SK-N-SH (cell line): ENCODE measurements at places on chromosomes 16 and 17. TPM values are rescaled to one million over a fixed set of nuclear protein-coding genes. Genes with fewer than 3 reads are reported as not detected.

- DNase-seq, result no peak
- H3K27me3 ChIP-seq, result no peaks in the 10 kb centered on the region
- no peaks in the 10 kb centered on the region for H3K36me3 ChIP-seq
Observed at GRCh38 chr16:24853169-24853824, 7.5 kb downstream of the SLC5A11 start.

Gene ABI3
- 2.8 and 4.7 TPM in 2 replicates for polyA plus RNA-seq

Gene HEATR9
- not detected in 2 replicates for polyA plus RNA-seq

Gene ASGR2
- polyA plus RNA-seq, result not detected in 2 replicates

DNA sequence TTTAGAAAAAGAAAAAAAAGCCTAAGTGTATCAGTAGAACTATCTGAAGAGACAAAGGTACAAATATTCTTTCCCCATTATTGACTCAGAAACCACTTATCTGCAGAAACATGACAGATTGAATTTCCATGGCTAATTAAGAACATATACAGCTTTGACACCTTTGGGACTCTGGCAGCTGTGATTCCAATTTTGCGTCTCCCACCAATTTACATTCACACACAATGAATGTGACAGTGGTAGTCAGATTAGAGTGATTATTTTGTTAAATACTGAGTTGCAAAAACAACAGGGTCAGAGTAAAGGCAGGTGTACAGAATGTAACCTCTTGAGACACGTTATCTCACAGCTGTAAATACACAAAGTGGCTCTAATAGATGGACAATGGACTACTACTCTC lies 5.3 kb upstream of the PPM1D start:
- H3K4me3 ChIP-seq, result no peak overlapping the region
- H3K27me3 ChIP-seq, result no peaks in the 10 kb centered on the region
- no peaks in the 10 kb centered on the region for H3K4me1 ChIP-seq
- H3K27ac ChIP-seq, result no peak overlapping the region
- no peak for DNase-seq

- no peaks in the 10 kb centered on the region for H3K27me3 ChIP-seq
- no peaks in the 10 kb centered on the region for H3K4me1 ChIP-seq
- no peak overlapping the region for H3K4me3 ChIP-seq
- DNase-seq, result no peak
- H3K27ac ChIP-seq, result no peak overlapping the region
- H3K36me3 ChIP-seq, result peaks cover 82% of the 10 kb centered on the region
Observed at GRCh38 chr16:30724641-30725417, 23.4 kb upstream of the PHKG2 start.

GRCh38 chr17:81043725-81044427 lies 8.9 kb downstream of the BAIAP2 start:
- no peaks in the 10 kb centered on the region for H3K27me3 ChIP-seq
- H3K36me3 ChIP-seq, result no peaks in the 10 kb centered on the region
- no peak overlapping the region for H3K27ac ChIP-seq
- H3K4me3 ChIP-seq, result no peak overlapping the region

DNA sequence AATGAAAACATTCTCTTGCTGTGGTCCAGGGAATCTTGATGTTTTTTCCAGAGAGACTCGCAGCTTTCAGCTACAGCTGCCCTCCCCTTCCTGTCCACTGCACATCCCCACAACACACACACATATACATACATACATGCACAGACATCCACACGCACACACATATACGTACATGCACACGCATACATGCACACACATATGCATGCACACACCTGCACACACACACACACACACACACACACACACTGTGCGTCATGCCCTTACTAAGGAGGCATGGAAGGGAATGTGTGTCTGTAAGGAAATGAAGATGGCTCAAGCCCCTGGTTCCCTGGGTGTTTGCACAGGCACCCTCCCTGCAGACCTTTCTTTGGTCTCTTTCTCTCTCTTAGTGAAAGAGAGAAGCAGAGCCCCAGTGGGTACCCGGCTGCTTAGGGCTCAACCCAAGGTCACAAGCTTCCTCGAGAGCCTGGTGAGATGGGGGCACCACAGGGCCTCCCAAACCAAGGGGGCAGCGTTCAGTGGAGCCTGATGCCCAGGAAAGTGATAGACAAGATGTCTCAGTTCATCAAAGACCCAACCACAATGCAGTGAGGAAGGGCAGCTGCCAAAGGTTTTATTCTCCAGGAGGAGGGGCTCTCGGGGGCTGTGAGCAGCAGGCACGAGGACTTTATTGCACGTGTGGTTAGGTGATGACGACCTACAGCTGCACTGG lies 33.3 kb downstream of the TNFRSF13B start:
- H3K27ac ChIP-seq, result no peak overlapping the region
- DNase-seq, result no peak
- no peak overlapping the region for H3K4me3 ChIP-seq
- no peaks in the 10 kb centered on the region; the same call in 1 of the 2 replicates for H3K27me3 ChIP-seq
- H3K4me1 ChIP-seq, result no peaks in the 10 kb centered on the region; the same call in 1 of the 2 replicates

- peak overlapping the region; percentile 62; the same call in 1 of the 2 replicates for H3K4me3 ChIP-seq
- H3K27me3 ChIP-seq, result peaks cover 26% of the 10 kb centered on the region
- no peaks in the 10 kb centered on the region for H3K36me3 ChIP-seq
- no peak for DNase-seq
- peak overlapping the region; percentile 65 for H3K27ac ChIP-seq
Observed at GRCh38 chr17:979212-979538, 401 bp downstream of the NXN start.

Gene C16orf54
- polyA plus RNA-seq, result not detected in 2 replicates

DNA sequence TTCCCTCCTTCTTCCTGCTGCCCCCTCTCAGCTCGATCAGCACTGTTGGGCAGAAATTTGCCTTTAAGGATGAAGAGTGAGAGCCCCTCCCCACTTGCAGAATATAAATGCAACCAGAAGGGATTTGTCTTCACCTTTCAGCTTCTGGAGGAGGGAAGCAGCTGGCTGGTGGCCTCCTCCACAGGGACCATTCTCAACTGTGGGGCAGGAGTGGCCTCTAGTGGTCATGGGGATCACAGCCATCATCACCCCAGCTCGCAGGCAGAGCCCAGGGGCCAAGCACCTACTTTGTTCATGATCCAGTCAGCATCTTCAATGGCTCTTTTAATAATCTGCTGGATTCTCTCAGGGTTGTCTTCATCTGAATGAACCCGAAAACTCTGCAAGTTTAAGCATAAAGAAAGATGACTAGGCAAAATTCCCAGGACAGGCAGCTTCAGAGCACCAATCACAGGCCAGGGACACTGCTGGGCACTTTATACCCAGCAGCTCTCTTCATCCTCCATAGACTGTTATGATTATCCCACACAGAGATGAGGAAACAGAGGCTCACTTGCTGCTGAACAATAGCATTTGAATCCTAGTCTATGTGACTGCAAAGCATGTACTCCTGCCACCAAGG lies 13.1 kb downstream of the LYRM9 start:
- no peak overlapping the region; the same call in 1 of the 2 replicates for H3K4me3 ChIP-seq
- H3K4me1 ChIP-seq, result no peaks in the 10 kb centered on the region
- H3K27me3 ChIP-seq, result no peaks in the 10 kb centered on the region
- H3K27ac ChIP-seq, result no peak overlapping the region
- H3K36me3 ChIP-seq, result no peaks in the 10 kb centered on the region

DNA sequence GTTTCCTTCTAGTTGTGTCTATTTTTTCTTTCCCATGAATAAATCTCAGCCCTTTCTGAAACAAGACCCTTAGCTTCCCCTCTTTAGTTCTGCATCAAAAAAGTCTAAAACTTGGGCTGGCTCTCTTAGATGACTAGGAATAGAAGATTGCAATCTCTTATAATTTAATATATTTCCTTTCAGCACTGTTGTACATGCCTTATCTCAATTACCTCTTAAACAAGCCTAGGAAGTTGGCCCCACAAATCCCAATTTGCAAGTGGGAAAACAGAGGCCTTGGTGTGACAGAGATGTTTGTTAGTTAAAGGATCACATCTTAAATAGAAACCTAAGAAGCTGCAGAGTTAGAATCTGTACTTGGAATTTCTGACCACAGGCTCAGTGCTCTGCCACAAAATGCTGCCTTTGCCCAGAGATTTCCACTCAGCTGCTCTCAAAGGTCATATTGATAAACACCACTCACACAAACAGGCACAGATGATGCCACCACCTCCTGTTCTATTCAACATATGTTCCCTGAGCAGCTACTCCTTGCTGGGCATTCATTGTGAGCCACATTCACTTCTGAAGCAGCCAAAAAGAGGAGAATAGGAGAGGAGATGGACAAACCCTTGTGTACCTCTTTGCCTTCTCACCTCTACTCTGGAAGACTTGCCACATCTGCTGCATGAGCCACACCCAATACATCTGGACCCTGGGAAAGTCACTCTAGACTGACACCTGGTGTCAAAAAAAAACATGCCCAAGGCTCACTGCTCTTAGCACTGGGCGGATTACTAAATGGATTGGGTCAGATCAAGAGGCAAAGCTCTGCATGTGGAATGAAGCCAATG lies 5.5 kb downstream of the CCDC182 start:
- H3K27ac ChIP-seq, result no peak overlapping the region; the same call in 1 of the 2 replicates
- H3K27me3 ChIP-seq, result peaks cover 11% of the 10 kb centered on the region
- DNase-seq, result peak; percentile 76
- H3K4me3 ChIP-seq, result no peak overlapping the region
- H3K36me3 ChIP-seq, result no peaks in the 10 kb centered on the region

DNA sequence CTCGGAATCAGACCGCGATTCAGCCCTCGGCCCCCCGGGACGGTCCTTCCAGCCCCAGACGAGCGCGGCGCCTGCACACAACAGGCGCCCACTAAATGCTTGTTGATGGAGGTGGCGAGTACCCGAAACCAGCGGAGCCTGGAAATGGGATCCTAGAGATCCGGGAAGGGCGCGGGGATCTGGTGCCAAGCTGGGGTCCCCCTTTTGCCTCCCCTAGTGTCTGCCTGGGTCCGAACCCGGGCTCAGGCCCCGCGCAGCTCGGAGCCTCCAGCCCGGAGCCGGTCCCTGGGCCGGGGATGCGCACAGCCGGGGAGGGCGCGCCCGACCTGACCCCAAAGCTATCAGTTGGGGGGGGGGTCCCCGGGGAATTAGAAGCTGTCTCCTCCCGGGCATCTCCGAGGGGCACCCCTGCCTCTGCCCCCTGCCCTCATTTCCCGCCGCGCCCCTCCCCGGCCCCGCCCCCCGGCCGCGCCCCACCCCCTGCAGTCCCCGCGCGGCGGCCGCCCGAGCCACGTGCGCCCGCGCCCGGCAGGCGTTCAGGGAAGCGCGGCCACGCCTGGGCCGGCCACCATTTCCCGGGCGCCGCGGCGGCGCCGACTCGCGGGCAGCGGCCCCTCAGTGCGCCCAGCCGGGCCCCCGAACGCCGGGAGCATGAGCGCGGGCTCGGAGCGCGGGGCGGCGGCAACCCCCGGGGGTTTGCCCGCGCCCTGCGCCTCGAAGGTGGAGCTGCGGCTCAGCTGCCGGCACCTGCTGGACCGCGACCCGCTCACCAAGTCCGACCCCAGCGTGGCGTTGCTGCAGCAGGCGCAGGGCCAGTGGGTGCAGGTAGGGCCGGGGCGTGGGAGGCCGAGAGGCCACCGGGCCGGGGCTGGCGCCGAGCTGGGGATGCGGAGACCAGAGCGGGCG lies at the start of gene CPNE7:
Gene CPNE7, plus strand, starts transcription at position 512 of the 906 bp plus-strand sequence. Its CDS starts 140 bp downstream, at position 652.
- H3K4me1 ChIP-seq, result no peaks in the 10 kb centered on the region
- no peak within 1 kb of the TSS for H3K27ac ChIP-seq
- H3K36me3 ChIP-seq, result no peaks in the 10 kb centered on the region
- no peak within 1 kb of the TSS; the same call in 1 of the 2 replicates for H3K4me3 ChIP-seq
- no peaks in the 10 kb centered on the region for H3K27me3 ChIP-seq

Gene CLDN7
- polyA plus RNA-seq, result 2.9 and 5.0 TPM in 2 replicates

Gene TEKT5
- not detected in 2 replicates for polyA plus RNA-seq

DNA sequence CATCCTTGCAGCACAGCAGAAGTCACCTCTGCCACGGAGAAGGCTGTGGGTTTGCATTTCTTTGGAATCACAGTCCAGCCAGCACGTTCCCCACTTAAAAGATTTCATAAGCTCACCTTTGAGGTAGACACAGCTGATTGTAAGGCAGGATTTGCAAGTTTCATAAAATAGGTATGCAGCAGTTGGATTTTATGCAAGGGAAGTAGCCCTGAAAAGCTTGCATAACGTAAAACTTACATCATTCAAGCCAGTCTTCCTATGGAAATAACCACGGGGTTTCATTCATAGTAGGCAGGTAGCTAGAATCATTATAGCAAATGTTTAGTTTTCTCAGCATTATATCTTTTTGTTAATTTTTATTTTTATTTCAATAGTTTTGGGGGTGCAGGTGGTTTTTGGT lies 49.8 kb upstream of the ARHGAP44 start:
- no peaks in the 10 kb centered on the region for H3K4me1 ChIP-seq
- H3K4me3 ChIP-seq, result no peak overlapping the region
- DNase-seq, result no peak
- H3K36me3 ChIP-seq, result no peaks in the 10 kb centered on the region
- H3K27ac ChIP-seq, result no peak overlapping the region

GRCh38 chr17:70945386-70945785 lies 776.1 kb downstream of the KCNJ2 start:
- no peak for DNase-seq
- H3K36me3 ChIP-seq, result no peaks in the 10 kb centered on the region
- H3K4me3 ChIP-seq, result no peak overlapping the region
- H3K4me1 ChIP-seq, result no peaks in the 10 kb centered on the region
- no peak overlapping the region for H3K27ac ChIP-seq
- no peaks in the 10 kb centered on the region for H3K27me3 ChIP-seq

- H3K4me3 ChIP-seq, result no peak overlapping the region
- no peaks in the 10 kb centered on the region for H3K27me3 ChIP-seq
- no peak overlapping the region for H3K27ac ChIP-seq
- no peak for DNase-seq
- H3K36me3 ChIP-seq, result peaks cover 3% of the 10 kb centered on the region
Observed at GRCh38 chr17:39352511-39352910, 48.9 kb downstream of the FBXL20 start.

Gene ZDHHC7
- polyA plus RNA-seq, result 69.3 and 114 TPM in 2 replicates

DNA sequence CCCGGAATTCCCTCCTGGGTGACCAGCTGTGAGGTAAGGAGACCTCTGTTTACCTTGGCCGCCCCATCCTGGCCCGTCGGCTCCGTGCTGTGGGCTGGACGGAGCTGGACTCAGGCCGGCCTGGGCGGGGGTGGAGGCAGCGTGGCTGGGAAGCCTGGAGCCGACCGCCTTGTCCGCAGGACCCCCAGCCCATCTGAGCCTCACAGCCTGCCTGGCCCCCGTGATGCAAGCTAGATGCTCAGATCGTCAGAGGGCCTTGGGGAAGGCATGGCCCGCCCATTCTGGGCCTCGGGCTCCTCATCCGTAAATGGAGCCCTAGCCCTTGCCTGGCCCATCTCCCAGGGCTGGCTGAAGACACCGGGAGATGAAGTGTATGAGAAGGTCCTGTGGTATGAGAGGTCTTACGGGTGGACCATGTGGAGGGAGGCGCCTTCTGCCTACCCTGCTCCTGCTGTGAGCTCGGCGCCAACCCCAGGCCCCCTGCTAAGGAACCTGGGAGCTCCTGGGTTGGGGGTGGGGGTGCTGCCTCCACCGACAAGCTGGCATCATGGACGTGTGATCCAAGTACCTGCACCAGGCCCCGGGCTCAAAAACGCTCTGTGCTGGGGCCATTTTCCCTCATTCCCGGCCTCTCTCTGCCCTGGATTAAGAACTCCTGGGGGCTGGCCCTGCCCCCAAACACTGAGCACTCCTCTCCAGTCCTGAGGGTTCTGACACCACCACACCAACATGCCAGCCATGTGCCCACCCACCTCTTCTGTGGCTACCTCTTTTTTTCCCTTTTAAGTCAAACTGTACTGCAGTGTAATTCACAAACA lies 5.4 kb upstream of the P2RX1 start:
- peaks cover 15% of the 10 kb centered on the region; the same call in 1 of the 2 replicates for H3K4me1 ChIP-seq
- H3K36me3 ChIP-seq, result no peaks in the 10 kb centered on the region
- no peaks in the 10 kb centered on the region for H3K27me3 ChIP-seq
- H3K4me3 ChIP-seq, result no peak overlapping the region
